ENCODE measurements at places on chromosomes 1 and 21. TPM values are rescaled to one million over a fixed set of nuclear protein-coding genes. Genes with fewer than 3 reads are reported as not detected.

The KCNJ10 gene
- not detected for total RNA-seq

The LEFTY2 gene
- total RNA-seq: not detected

The OLFML2B gene
- total RNA-seq: 0.56 TPM

GRCh38 chr1:95067062-95067461, 5.7 kb downstream of the ALG14 start:
- no peak for DNase-seq

DNA sequence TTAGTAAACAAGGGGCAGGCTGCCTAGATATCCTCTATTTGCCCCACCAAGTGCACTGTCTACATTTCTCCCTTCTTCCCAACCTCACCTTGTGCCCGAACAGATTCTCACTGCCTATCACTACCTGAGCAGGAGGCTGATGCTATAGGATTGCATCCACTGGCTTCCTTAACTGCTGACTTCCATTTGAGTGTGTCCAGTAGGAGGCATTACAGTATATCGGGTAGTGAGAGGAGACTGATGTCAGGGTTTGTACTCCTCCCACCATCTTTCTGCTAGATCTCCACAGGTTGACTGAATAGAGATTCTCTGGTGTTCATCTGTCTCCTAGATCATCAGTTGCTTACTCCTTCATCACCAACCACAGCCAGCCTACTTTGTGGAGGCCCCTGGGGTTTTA, 796.3 kb downstream of the LRRIQ3 start:
- DNase-seq: peak; percentile 0

DNA sequence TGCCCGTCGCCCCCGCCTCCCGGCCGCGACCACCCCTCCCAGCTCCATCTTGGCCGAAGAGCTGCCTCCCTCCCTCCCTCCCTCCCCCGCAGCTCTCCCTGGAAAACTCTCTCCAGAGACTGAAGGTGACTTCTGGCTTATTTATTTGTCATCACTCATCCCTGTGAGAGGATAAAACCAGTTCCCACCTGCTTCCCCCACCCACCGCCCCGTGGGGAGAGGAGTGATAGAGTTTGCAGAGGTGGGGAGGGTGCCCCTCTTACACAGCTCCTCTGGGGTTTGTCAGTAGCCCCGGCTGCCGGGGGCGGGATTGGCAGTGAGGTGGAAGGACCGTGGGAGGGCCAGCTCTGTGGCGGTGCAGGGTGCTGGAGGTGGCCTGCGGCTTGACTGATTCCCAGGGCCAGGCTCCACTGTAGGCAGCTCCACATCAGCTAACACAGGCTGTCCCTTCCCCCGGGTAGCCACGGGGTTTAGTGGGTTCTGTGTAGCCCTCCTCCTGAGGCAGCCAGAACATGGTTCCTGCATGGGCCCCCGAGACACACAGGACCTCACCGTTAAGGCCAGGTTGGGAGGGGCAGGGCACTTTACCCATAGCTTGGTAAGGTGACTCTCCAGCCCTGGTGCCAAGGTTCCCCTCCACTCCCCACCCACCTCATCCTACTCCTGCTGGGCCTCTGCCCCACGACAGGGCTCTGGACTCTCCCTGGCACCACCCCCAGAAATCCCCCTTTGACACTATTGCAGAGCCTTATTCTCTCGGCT, 62.2 kb downstream of the ELK4 start:
- no peak for DNase-seq

- DNase-seq: peak; percentile 58
Observed at GRCh38 chr1:15975358-15975804, 520 bp downstream of the ZBTB17 start.

DNA sequence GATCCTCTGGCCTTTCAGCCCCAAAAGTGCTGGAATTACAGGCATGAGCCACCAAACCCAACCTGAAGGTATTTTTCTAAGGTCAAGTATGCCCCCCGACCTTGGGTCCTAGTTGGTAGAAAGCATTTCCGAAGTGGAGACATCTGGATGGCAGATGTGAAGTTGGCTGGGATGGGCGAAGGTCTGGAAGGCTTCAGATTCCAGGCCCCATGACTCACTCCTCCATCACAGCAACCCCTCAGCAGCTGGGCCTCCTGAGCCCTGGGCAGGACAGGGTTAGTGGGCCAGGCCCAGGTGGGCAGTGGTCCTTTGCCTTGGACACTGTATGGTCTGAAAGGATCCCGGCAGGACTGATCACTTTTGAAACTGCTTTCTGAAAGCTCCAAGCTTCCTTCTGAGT, 23.3 kb downstream of the NAV1 start:
- peak; percentile 96 for DNase-seq

Data from IMR-90 (cell line).